Stimulated activated CD4-positive, alpha-beta T cell treated with anti-CD3 and anti-CD28 coated beads, Interleukin-4, amount 100 ng/mL, for 24 hours (primary cell): ENCODE measurements at places on chromosomes 6 and 20.

DNA sequence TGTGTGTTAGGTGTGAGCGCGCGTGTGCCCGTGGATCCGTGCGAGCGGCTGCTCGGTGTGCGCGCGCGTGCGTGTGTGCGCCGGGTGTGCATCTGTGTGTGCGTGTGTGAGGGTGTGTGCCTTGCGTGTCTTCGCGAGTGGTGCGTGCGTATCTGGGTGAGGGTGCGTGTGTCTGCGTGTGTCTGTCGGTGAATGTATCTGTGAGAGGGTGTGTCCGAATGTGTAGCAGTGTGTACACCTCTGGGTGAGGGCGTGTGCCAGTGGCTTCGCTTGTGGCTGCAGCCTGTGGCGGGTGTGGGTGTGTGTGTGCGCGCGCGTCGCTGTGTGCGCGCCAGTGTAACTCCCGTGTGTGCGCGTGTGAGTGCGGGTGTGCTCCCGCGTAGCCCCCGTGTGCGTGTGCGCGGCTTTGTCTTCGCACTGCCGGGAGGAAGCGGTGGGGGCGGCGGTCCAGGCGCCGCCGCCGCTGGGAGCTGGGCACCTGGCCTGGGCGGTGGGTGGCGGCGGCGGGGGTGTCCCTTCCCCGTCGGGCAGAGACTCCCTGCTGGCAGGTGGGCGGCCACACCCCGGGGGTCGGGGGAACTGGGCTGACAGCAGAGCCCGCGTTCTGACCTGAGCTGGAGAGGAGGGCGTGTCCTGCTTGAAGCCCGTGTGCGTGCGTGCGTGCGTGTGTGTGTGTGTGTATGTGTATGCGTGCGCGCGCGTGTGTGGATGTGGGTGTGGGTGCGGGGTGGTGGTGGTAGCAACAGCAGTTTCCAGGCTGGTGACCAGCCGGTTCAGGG lies 61.3 kb upstream of the EPB41L1 start:
- peak; percentile 45 for DNase-seq

DNA sequence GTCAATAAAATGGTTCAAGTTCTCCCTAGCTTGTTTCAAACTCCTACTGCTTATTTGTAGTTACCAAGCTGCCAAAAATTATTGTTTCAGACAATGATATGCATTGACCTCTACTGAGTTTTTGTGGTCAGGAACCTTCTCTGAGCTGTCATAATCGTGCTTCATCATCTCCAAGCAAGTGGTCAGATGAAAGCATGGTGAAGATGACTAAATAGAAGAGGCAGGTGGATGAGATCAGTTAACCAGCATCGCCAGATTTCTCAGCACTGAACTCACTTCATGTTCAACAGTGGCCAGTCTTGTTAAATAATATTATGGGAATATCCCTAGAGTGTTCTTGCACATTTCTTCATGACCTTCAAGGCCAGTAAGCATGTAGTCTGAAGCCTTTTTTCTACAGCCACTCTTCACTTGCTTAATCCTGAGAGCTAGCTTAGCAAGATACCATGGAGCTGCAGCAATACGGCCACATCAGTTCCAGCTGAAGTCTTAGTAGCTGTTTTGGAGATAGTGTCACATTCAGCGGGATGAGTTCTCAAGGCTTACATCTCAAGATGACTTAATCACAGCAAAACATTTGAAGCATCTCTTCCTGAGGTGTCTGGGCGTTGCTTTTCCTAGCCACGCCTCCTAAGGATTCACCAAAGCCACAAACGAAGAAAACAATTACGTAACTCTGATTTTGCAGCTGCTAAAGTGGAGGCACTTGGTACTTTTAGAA lies 101.6 kb upstream of the TMEM30A start:
- no peak for DNase-seq

GRCh38 chr6:2942914-2943563 lies 28.3 kb downstream of the SERPINB6 start:
- no peak for DNase-seq

- DNase-seq, result no peak
Observed at GRCh38 chr20:41427833-41428232, 61.2 kb upstream of the EMILIN3 start.

- no peak for DNase-seq
Observed at GRCh38 chr6:92682516-92683398, 736.6 kb downstream of the EPHA7 start.

DNA sequence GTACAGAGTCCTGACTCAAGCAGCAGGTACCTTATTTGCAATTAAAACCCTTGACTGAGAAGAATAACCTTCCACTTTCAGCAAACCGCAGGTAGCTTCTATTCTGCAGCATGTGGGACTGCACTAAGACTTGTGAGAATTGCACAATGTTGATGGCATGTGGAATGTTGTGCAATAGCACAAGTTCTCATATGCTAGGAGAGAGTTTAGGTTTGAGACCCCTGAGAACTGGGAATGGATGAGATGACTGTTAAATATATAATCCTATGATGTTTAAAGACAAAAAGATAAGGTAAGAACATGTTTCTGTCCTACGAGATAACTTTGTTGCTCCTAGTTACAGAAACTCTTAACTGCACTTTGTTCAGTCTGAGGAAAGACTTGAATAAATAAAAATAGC lies 194.6 kb downstream of the OTOR start:
- DNase-seq, result no peak

GRCh38 chr6:132153221-132153898 lies 202.2 kb upstream of the CCN2 start:
- no peak for DNase-seq

DNA sequence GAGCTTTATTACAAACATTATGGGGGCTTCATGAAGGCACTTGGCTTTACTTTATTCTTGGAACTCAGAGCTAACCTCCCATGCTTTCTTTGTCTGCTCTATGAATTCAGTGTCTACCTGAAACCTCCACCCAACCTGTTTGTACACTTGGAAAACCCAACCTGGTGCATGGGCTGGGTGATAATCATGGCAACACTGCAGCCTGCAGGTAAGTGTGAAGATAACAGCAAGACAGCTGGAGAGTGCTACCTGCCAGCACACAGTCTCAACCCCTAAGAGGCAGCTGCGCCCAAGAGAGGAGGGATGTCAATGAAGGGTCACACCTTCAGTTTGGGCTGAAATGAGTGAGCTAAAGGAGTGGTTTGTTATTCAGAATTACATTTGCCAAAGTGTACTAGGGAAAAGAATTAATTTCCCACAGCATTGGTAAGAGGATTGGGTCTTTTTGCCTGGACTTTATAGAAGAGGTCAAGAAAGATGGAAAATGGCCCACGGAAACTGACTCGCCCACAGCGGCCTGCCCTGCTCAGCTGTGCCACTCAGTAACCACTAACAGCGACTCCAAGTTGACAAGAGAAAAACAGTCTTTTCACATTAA lies 24.4 kb downstream of the FOXQ1 start:
- no peak for DNase-seq

DNA sequence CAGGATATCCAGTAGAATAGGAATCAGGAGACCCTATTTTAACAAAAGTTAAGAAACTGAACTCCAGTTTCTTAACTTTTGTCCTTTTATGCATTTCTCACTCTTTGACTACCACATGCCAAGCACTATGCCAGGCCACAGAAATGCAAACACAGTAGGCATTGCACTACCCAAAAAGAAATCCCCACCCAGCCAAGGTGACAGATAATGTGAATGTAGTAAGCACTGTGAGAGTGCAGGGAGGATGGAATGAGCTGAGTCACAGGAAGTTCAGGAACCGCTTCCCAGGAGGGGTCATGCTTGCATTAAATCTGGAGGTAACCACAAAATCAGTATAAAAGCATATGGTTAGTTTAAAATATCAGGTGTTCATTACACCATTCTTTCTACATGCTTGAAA lies 20.1 kb upstream of the FAM83C start:
- DNase-seq, result no peak

GRCh38 chr6:122770835-122771601 lies 8.5 kb upstream of the FABP7 start:
- no peak for DNase-seq

DNA sequence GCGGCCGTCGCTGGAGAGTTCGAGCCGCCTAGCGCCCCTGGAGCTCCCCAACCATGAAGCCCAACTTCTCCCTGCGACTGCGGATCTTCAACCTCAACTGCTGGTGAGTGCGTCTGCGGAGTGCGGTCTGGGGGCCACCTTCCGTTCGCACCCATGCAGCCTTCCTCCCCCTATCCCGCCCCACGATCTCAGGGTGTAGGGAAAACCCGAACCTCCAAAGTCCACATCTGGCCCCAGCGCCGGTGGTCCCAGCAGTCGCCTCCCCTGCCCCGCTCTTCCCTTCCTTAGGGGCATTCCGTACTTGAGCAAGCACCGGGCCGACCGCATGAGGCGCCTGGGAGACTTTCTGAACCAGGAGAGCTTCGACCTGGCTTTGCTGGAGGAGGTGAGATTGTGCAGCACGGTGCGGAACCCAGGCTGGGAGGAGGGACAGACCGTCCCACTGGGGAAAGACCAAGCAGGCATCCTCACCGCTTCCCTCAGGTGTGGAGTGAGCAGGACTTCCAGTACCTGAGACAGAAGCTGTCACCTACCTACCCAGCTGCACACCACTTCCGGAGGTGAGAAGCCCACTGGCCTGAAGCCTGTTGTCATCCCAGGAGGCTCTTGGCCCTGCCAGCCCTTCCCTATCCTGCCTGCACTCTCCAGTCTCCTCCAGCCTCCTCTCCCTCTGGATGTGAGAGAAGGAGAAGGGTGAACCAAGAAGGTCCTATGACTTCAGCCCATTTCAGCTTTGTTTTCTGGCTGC lies 719 bp downstream of the SMPD2 start:
- peak; percentile 38 for DNase-seq

DNA sequence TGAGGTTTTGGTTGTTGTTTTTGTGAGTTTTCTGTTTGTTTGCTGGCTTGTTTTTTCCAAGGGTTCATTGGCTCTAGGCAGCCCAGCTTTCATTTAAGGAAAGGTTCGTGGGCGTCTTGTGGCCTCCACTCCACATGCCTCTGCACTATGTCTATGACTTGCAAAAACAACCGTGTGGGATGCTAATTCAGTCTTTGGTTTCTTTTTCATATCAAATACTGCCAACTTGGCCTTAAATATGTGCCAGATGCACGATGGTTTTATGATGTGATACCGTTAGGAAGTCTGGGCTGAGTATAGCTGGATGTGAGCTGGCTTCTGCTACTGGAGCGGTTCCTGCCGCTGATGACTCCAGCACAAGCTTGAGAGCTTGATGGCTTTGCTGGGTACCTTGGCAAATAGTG lies 96.3 kb downstream of the BMP2 start:
- DNase-seq, result no peak

- DNase-seq, result no peak
Observed at GRCh38 chr6:40666530-40666929, 79.4 kb upstream of the LRFN2 start.

DNA sequence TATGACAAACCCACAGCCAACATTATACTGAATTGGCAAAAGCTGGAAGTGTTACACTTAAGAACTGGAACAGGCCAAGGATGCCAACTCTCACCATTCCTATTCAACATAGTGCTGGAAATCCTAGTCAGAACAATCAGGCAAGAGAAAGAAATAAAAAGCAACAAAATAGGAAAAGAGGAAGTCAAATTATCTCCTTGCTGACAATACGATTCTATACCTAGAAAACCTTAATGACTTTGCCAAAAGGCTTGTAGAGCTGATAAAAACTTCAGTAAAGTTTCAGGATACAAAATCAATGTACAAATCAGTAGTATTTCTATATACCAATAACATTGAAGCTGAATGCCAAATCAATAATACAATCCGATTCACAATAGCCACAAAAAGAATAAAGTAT lies 32.4 kb downstream of the OR5V1 start:
- DNase-seq, result no peak

GRCh38 chr20:23647346-23647745 lies 9.6 kb upstream of the CST3 start:
- DNase-seq, result no peak

GRCh38 chr6:33828764-33829731 lies 25.2 kb upstream of the MLN start:
- no peak for DNase-seq

DNA sequence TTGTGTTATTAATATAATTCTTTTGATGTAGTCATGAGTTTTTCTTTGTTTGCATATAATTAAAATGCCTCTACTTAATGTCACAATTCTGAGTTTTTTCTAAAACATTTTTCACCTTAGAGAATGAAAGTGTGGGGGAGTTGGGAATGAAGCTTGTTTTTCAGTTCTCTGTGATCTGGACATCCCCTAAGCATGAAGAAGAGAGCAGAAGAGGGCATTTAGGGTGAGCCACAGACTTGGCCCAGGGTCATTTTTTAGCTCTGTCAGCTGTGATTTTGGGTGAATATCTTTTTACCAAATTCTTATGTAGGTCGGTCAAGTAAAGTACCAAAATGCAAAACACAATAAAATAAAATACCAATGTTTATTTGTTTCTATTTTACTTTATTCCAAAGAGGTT lies 3.9 kb downstream of the OTOR start:
- DNase-seq, result no peak

- DNase-seq, result no peak
Observed at GRCh38 chr6:125116170-125116569, 37.4 kb upstream of the TPD52L1 start.

DNA sequence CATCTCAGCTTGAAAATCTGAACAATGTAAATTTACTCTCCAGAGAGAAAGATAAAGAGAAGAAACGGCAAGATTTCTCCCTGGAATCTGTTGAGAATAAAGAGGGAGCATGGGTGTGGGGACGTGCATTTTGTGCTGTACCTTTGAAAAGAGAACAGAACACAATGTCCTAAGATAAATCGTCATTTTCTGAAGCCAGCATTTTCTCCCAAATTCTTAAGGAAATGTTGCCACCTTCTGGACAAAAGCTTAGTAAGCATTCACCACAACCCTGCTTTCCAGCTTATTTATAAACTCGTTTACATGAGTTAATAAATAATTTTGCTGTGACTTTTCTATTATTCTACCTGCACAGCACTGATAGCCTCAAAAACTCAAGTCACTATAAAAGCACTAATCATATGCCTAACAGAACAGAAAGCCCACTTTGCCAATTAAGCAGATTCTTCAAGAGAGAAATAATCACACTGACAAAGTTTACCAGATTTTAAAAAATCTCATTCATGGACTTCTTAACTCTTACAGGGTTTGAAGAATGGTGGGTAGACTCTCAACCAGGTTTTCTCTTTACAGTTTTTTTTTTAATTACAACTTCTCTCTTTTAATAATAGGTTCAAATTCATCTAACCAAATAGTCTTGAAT lies 155.8 kb downstream of the MBOAT1 start:
- no peak for DNase-seq

GRCh38 chr6:90508753-90509152 lies 78.1 kb downstream of the MAP3K7 start:
- no peak for DNase-seq
